ENCODE measurements at places on chromosomes 1 and 21. TPM values are rescaled to one million over a fixed set of nuclear protein-coding genes. Genes with fewer than 3 reads are reported as not detected.

Gene SLAMF8
- total RNA-seq, result not detected

Gene BARHL2
- not detected for total RNA-seq

Gene HHAT
- total RNA-seq, result 4.0 TPM

Gene GBP5
- total RNA-seq, result 0.16 TPM

Gene NBPF6
- not detected for total RNA-seq

Gene HSPA6
- total RNA-seq, result 4.4 TPM

Gene LCE1D
- total RNA-seq, result not detected

Gene AMIGO1
- 1.9 TPM for total RNA-seq

Gene IL19
- not detected for total RNA-seq

Gene MANEAL
- total RNA-seq, result 1.8 TPM

Gene SNX7
- total RNA-seq, result 41.7 TPM

Gene KRTAP23-1
- not detected for total RNA-seq

Gene DIO1
- total RNA-seq, result not detected

Gene TTC22
- not detected for total RNA-seq

Gene TRIM58
- total RNA-seq, result not detected

Gene FAM72D
- 0.09 TPM for total RNA-seq

Gene HMGB4
- not detected for total RNA-seq
